Right hindlimb (tissue), 1 donor: ENCODE measurements at places on chromosomes 1 and 21.

GRCh38 chr1:228017356-228018124 lies 10.7 kb downstream of the WNT3A start:
- DNase-seq, result peak; percentile 3

DNA sequence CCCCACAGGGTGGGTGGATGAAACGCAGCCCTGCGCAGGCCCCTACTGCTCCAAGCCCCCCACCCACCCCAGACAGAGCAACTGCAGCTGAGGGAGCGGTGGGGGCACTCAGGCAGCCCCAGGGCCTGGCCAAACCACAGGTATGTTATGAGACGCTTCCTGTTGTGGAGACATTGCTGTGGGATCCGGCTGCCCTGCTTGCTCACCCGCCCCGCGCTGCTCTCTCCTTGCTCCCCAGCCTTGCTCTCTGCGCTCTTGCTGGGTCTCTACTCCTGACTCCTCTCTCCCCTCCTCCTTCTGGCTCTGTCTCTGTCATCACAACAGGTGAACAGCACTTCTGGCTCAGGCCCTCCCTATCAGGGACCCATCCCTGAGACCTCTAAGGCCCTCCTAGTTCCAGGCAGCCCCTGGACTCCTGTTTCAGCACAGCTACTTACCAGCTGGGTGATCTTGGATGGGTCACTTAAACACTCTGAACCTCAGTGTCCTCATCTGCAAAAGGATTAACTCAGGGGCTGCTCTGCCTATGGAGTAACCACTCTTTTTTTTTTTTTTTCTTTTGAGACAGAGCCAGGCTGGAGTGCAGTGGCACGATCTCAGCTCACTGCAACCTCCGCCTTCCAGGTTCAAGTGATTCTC lies 15.9 kb downstream of the COL8A2 start:
- peak; percentile 60 for DNase-seq

DNA sequence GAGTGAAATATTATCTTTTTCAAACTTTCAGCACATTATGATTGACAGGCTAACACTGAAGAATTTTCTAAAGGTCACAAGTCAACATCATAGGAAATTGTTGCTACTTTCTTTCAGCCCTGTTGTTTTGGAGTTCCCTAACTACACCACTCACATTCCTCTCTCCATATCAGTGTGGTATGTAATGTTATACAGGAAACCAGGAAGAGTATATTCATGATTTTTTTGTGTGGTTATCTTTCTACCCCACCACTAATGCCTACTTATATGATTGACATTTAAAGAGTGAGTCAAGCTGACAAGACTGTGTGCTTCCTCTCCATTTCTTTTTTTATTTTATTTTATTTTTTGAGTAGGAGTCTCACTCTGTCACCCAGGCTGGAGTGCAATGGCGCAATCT lies 47.8 kb upstream of the PRDM2 start:
- DNase-seq, result no peak

GRCh38 chr1:83845437-83846071 lies 153.4 kb downstream of the TTLL7 start:
- DNase-seq, result no peak

DNA sequence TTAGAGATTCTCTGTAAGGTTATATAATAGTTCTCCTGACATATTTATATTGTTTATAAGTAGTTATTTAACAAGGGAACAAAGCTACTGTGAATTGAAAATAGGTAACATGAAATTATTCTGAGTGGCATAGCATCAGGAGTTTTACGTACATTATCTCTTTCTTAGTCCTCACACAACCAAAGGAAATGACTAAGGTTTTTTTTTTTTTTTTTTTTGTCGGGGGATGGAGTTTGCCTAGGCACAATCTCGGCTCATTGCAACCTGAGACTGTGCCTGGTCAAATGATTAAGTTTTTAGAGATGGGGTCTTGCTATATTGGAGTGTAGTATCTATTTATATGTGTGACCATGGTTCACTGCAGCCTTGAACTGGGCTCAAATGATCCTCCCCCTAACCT lies 24.9 kb downstream of the TMED5 start:
- DNase-seq, result no peak

DNA sequence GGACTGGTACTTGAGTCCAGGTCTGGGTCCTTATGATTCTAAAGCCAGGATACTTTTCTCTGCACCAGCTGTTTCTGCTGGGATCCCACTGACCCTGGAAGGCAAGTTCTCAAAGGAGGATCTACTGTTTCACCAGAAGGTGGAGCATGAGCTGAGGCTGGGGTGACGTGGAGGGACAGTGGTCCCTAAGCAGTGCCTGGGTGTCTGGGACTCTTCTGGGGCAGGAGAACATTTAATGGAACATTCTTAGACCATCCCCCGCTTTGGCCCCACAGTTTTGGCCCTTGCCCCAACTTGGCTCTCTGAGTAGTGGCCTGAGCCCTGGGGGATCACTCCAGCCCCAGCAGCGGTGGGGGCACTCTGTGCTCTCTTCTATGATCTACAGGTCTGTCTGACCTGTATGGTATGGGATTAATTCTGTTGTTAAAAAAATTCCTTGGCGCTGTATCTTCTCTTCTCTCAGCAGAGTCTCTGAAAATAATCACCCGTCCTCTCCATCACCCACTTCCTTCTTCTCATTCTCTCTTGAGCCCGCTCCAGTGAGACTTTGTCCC lies 60.3 kb upstream of the CSF3R start:
- DNase-seq, result no peak
